NCI-H2029 (cell line): ENCODE measurements at places on chromosomes 11 and 22.
A peak's percentile ranks its signal among the peaks of the same experiment; 100 is the strongest.

DNA sequence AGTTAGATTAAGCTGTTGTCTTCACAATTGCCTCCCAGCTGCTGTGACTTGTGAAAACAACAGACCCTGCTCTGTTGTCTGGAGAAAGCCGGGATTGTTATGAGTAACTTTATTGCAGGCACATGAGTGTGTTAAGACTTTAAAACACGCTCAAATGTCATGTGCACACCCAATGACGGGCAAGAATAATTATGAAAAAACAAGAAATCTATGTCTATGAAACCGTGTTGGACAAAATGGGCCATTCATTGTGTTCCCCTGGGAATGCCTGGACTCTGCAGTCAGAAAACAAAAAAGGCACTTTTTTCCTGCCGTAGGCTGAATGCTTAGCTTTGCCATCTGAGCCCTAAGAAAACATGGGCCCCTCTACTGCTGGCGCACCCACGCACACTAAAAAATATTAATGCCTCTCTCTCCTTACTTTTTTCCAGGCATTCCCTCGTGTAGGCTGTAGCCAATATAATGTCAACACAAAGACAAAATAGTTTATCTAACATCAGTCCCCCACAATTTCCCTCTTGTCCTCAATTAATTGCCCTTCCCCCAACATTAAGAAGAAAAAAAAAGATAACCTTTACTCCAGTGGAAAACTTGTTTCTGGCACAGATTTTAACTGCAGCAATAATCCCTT is 207.9 kb downstream of the SOX6 start:
- DNase-seq = no peak

DNA sequence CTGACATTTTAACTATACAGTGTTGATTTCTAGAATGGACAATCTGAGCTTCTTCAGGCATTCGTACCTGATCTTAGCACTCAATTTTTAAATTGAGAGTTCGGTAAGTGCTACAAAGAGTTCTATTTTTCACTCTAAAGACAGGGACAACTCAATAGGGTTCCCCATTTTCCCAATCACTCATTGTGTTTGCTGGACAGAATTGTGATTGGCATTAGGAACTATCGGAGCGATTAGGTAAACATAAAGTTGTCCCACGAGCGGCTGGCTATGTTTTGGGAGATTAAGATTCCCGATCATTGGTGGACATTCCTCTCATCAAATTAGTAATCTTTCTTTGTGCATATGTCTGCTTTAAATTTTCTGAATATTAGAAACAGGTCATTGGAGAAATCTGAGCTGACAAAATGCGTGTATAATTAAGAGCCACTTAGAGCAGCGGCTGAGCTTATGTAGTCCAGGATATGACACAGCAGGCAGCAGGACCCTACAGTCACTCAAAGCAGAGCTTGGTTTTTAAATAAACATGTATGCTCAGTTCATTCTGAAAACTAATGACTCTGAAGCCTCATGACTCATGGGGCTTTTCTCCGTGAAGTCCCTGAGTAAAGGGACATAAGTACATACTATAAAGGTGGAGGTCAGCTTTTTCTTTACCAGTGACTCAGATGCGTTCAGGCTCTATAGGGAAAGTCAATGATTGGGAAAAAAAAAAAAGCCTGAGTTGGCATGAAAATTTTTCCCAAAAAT is 109.4 kb downstream of the GRIA4 start:
- peak; percentile 64 for DNase-seq

DNA sequence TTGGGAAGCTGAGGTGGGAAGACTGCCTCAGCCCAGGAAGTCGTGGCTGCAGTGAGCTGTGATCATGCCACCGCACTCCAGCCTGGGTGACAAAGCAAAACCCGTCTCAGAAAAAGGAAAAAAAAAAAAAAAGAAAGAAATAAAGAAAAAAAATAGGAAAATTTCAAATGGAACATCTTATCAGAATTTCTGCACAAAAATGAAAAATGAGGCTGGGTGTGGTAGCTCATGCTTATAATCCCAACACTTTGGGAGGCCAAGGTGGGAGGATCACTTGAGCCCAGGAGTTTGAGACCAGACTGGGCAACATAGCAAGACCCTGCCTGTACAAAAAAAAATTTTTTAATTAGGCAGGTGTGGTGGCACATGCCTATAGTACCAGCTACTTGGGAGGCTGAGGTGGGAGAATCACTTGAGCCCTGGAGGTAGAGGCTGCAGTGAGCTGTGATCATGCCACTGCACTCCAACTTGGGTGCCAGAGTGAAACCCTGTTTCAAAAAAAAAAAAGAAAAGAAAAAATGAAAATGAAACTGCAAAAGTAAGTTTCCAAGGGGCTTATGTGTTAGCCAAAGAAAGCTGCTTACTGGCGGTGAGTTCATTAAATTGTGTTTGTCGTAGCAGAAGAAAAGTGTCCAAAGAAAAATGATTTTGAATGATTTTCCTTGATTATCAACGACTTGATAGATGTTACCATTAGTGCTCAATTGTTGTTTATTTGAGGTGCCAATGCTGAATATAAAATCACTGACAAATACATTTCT is 7.5 kb upstream of the CRKL start:
- DNase-seq = no peak

GRCh38 chr11:20512869-20513268 is 86.5 kb upstream of the SLC6A5 start:
- no peak for DNase-seq

DNA sequence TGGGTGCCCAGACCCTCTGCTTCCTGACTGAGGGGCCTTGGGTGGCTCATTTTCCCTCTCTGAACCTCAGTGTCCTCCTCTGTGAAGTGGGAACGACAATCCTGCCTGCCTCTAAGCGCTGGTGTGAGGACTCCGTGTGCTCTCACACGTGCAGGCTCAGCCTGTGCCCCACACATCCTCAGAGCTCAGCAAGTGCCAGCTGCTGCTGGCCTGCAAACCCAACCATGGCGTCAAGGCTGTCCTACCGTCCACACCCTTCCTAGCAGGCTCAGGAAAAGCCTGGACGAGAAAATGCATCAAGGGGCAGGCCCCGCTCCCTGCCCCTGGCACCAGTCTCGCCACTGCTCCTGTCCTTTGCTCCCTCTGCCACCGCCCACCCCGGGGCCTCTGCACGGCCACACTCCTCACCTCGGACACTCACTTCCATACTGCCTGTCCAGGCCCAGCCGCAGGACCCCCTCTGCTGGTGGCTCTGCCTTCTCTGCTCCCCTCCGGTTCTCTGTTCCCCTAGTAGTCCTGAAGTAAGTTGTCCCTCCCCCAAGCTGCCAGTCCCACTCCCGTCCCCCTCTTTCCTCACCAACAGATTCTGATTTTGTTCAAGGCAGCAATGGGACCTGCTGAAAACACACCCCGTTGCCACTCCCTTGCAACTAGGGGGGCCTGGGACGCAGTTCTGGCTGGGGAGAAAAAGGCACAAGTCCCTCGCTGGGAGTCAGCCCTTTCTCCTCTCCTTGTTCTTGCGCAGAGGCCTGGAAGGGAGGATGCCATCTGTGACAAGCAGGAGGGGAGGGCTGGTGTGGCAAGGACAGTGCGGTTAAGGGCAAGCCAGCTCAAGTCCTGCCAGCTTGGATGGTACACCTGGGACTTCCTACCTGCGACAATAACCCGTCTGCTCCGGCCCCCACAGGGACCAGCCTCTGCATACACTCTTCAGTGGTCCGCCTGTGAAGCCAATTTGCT is 62.2 kb downstream of the ARFGAP3 start:
- no peak for DNase-seq

GRCh38 chr11:45232341-45233080 is 53.6 kb downstream of the SYT13 start:
- no peak for DNase-seq

GRCh38 chr11:45906965-45907611 is at the start of gene FREY1:
Gene FREY1, minus strand, starts transcription at chr11:45907271. Its CDS starts 26 bp downstream, at chr11:45907245.
- no peak for DNase-seq

- no peak for DNase-seq
Measured at GRCh38 chr11:17385492-17385891, 3.0 kb downstream of the KCNJ11 start.

- DNase-seq = no peak
Measured at GRCh38 chr22:50085211-50085972, at the start of gene MLC1. Gene MLC1, minus strand, starts transcription at chr22:50085426. Its CDS starts 524 bp downstream, at chr22:50084902.

DNA sequence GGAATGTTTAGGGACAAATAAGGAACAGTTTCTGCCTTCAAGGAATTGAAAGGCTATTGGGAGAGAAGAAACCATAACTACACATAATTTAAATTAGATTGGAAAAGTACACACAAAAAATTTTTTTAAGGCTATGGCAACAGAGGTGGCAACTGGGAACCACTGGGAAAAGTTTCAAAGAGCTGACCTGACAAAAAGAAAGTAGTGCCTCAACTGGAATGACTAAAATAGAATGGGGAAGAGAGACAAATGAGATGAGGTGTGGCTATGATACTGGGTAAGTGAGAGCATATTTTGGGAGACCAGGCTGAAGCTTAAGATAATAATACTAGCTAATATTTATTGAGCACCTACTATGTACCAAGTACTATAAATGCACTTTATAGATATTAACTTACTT is 2.9 kb upstream of the AKIP1 start:
- no peak for DNase-seq

DNA sequence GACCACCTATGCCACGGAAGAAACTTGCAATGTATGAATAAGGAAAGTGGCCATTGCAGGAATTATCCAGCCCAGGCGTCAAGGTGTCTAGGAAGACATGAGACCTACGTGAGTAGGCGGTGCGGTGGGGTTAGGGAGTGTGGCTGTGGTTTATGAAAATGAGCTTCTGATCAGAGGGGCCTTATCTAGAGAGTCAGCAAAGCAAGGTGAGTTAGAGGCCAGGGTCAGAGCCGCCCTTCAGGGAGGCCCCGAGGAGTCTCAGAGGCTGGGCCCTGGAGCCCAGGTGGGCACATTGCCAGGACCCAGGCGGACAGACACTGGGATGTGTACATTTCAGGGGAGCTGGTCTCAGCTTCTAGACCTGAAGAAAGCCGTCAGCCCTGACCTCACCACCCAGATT is 13.8 kb upstream of the LINC01488 start:
- no peak for DNase-seq

DNA sequence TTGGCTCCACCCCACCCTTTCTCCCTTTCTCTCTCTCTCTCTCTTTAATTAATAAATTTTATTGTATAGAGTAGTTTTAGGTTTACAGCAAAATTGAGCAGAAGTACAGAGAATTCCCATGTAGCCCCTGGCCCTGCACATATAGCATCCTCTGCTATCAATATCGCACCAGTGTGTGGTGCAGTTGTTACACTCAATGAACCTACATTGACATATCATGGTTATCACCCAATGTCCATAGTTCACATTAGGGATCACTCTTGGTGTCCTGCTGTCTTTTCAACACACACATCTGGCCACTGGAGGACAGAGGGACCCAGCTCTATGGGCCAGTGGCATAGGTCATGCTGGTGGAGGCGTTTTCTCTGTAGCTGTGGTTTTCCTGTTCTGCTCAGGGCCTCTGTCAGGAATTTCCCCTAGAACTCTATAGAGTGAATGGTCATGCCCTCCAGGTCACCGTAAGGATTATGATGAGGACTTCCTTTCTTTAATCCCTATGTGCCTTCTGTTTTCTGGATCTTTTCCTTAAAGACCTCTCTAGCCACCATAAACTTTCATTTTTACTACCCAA is 98.2 kb upstream of the NAV2 start:
- DNase-seq = no peak

DNA sequence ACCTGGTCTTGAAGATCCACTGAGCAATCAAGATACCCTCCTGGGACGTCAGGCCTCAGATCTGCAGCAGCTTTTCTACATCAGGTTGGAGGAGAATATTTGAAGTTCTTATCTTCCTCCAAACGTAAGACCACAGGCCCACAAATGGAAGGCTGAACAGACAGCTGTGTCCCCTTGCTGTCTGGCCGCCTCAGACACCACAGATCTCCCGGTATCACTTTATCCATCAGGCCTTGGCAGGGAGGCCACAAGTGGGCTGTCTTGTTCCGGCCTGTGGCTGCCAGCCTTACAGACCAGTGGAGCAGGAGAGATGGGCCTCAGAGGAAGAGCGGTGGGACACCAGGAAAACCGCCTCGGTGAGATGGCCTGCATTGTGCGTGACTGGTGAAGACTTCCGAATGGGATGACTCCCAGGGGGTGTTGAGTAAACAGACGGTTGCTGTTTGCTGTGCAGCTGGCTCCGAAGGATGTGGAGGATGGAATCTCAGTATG is 15.9 kb downstream of the UBASH3B start:
- no peak for DNase-seq

DNA sequence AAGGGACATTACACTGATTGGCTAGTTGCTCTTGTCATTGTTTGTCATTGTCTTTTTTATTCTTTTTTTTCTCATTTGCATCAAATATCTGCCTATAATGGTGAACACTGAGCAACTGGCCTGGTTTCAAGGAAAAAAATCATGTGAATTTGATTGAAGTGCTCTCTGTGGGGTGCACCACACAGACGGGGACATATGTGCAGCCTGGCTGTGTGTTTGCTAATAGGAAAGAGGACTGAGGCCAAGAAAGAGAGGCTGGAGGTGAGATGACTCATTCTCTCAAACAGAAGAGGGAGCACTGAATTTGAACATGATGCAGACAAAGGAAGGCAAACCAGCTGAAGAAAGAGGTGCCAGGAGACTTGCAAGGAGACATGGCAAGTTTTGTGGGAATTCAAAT is 684.9 kb upstream of the CCDC90B start:
- DNase-seq = no peak

- no peak for DNase-seq
Measured at GRCh38 chr11:6925636-6926207, 504 bp upstream of the ZNF215 start.
